ENCODE measurements at places on chromosomes 11 and 22. TPM values are rescaled to one million over a fixed set of nuclear protein-coding genes. Genes with fewer than 3 reads are reported as not detected.

CARD10 gene
- polyA plus RNA-seq, result 5.8 TPM

OR51I1 gene
- not detected for polyA plus RNA-seq

WNT7B gene
- polyA plus RNA-seq, result 0.56 TPM

PGR gene
- not detected for polyA plus RNA-seq

MGAT3 gene
- 0.15 TPM for polyA plus RNA-seq

FAM111B gene
- 2.7 TPM for polyA plus RNA-seq

PKNOX2 gene
- polyA plus RNA-seq, result 3.0 TPM

C11orf65 gene
- polyA plus RNA-seq, result 0.63 TPM

GAB4 gene
- not detected for polyA plus RNA-seq

FAM181B gene
- polyA plus RNA-seq, result not detected

ELF5 gene
- polyA plus RNA-seq, result not detected

ACTN3 gene
- 0.11 TPM for polyA plus RNA-seq

CARNS1 gene
- polyA plus RNA-seq, result 0.07 TPM

PNPLA3 gene
- polyA plus RNA-seq, result 3.9 TPM

MRGPRX4 gene
- not detected for polyA plus RNA-seq

ROBO3 gene
- polyA plus RNA-seq, result 38.7 TPM

PRDM11 gene
- polyA plus RNA-seq, result 3.2 TPM

JHY gene
- polyA plus RNA-seq, result 1.4 TPM

OR51E2 gene
- polyA plus RNA-seq, result 0.79 TPM

GAS2L1 gene
- 5.2 TPM for polyA plus RNA-seq

LGALS12 gene
- not detected for polyA plus RNA-seq

EFCAB6 gene
- polyA plus RNA-seq, result 1.4 TPM

CASP4 gene
- polyA plus RNA-seq, result 129 TPM

CSF2RB gene
- polyA plus RNA-seq, result not detected

SYT12 gene
- 0.30 TPM for polyA plus RNA-seq

FAM118A gene
- polyA plus RNA-seq, result 22.6 TPM

PATZ1 gene
- 13.3 TPM for polyA plus RNA-seq

KIRREL3 gene
- polyA plus RNA-seq, result 2.3 TPM

LRRC32 gene
- polyA plus RNA-seq, result 10.9 TPM

NCR3LG1 gene
- 3.6 TPM for polyA plus RNA-seq

SPI1 gene
- polyA plus RNA-seq, result not detected

MS4A15 gene
- not detected for polyA plus RNA-seq

RAB36 gene
- polyA plus RNA-seq, result 3.5 TPM

VWCE gene
- 1.7 TPM for polyA plus RNA-seq

ANO9 gene
- not detected for polyA plus RNA-seq

C1QTNF5 gene
- 10.9 TPM for polyA plus RNA-seq

AQP11 gene
- 2.0 TPM for polyA plus RNA-seq

CASP5 gene
- 0.07 TPM for polyA plus RNA-seq

SCGB1D2 gene
- not detected for polyA plus RNA-seq

C11orf91 gene
- not detected for polyA plus RNA-seq

HPX gene
- polyA plus RNA-seq, result 0.32 TPM

DSCAML1 gene
- not detected for polyA plus RNA-seq

MAPK8IP2 gene
- polyA plus RNA-seq, result 0.14 TPM

SLC2A11 gene
- polyA plus RNA-seq, result 7.2 TPM

Measured in AG04450 (cell line).